A549 treated with Hydrocortisone at 1 μM for 4 hours (cell line): ENCODE measurements at places on chromosomes 6 and 20. TPM values are rescaled to one million over a fixed set of nuclear protein-coding genes. Genes with fewer than 3 reads are reported as not detected.

The FUCA2 gene
- 52.4 to 56.1 TPM (median 55.9 TPM) in 5 replicates for total RNA-seq

The ABCC10 gene
- total RNA-seq = 7.7 to 10.6 TPM (median 9.2 TPM) in 5 replicates

The RNGTT gene
- 7.0 to 11.7 TPM (median 8.5 TPM) in 5 replicates for total RNA-seq

The MARCKS gene
- 13.3 to 18.8 TPM (median 15.5 TPM) in 5 replicates for total RNA-seq

The ZNF165 gene
- 0.74 to 1.1 TPM (median 0.86 TPM) in 5 replicates for total RNA-seq

The SCUBE3 gene
- 0.02 to 0.09 TPM (median 0.05 TPM) in 5 replicates for total RNA-seq

The SLC22A2 gene
- 0.05 to 0.18 TPM (median 0.05 TPM) in 3 of 5 replicates, not detected in the others for total RNA-seq

The ADGRF4 gene
- total RNA-seq = 12.7 to 16.6 TPM (median 15.6 TPM) in 5 replicates

The SLC24A3 gene
- total RNA-seq = 0.03 to 0.05 TPM (median 0.03 TPM) in 3 of 5 replicates, not detected in the others

The TPX2 gene
- total RNA-seq = 97.7 to 131 TPM (median 102 TPM) in 5 replicates

The RPRD1B gene
- total RNA-seq = 29.9 to 30.8 TPM (median 30.2 TPM) in 5 replicates

The TRDN gene
- not detected in 5 replicates for total RNA-seq

The DEFB124 gene
- 0.38 to 1.1 TPM (median 0.76 TPM) in 3 of 5 replicates, not detected in the others for total RNA-seq

The RIMS1 gene
- not detected in 5 replicates for total RNA-seq

The HLA-DPA1 gene
- total RNA-seq = 0.08 to 0.25 TPM in 2 of 5 replicates, not detected in the others

The ARHGAP40 gene
- total RNA-seq = 0.08 TPM in 1 of 5 replicates, not detected in the others

The LGSN gene
- 2.0 to 3.0 TPM (median 2.4 TPM) in 5 replicates for total RNA-seq

The PTK7 gene
- total RNA-seq = 3.9 to 5.1 TPM (median 4.6 TPM) in 5 replicates

The SMOC2 gene
- 0.02 to 0.05 TPM (median 0.03 TPM) in 3 of 5 replicates, not detected in the others for total RNA-seq

The TP53TG5 gene
- total RNA-seq = not detected in 5 replicates

The RAMACL gene
- 0.08 to 0.16 TPM (median 0.10 TPM) in 5 replicates for total RNA-seq

The RIPOR3 gene
- total RNA-seq = not detected in 5 replicates

The GSTA2 gene
- total RNA-seq = 0.10 TPM in 1 of 5 replicates, not detected in the others

The SLA2 gene
- total RNA-seq = 0.02 to 0.20 TPM (median 0.14 TPM) in 3 of 5 replicates, not detected in the others

The TBX18 gene
- total RNA-seq = 19.2 to 23.9 TPM (median 22.1 TPM) in 5 replicates

The HRH3 gene
- not detected in 5 replicates for total RNA-seq

The IL20RA gene
- 0.02 to 0.15 TPM (median 0.05 TPM) in 3 of 5 replicates, not detected in the others for total RNA-seq

The PPIL6 gene
- 2.9 to 3.8 TPM (median 3.1 TPM) in 5 replicates for total RNA-seq

The MUC22 gene
- total RNA-seq = 0.01 to 0.03 TPM (median 0.02 TPM) in 4 of 5 replicates, not detected in the other

The LY6G6D gene
- total RNA-seq = not detected in 5 replicates

The ZBP1 gene
- total RNA-seq = not detected in 5 replicates

The MCHR2 gene
- not detected in 5 replicates for total RNA-seq

The DACT2 gene
- total RNA-seq = 0.06 to 0.14 TPM (median 0.12 TPM) in 5 replicates

The TSBP1 gene
- not detected in 5 replicates for total RNA-seq

The SOBP gene
- 0.68 to 1.2 TPM (median 0.85 TPM) in 5 replicates for total RNA-seq

The FAM209B gene
- total RNA-seq = 0.32 to 0.92 TPM (median 0.60 TPM) in 4 of 5 replicates, not detected in the other

The RIPPLY2 gene
- 0.32 to 0.58 TPM (median 0.39 TPM) in 5 replicates for total RNA-seq

The MAP7 gene
- 18.0 to 22.9 TPM (median 21.1 TPM) in 5 replicates for total RNA-seq
